Urinary bladder (tissue), 4 donors: ENCODE measurements at places on chromosomes 6 and 20. TPM values are rescaled to one million over a fixed set of nuclear protein-coding genes. Genes with fewer than 3 reads are reported as not detected.

- DNase-seq, result no peak
Measured at GRCh38 chr6:106444777-106445507, 84.4 kb downstream of the CRYBG1 start.

DNA sequence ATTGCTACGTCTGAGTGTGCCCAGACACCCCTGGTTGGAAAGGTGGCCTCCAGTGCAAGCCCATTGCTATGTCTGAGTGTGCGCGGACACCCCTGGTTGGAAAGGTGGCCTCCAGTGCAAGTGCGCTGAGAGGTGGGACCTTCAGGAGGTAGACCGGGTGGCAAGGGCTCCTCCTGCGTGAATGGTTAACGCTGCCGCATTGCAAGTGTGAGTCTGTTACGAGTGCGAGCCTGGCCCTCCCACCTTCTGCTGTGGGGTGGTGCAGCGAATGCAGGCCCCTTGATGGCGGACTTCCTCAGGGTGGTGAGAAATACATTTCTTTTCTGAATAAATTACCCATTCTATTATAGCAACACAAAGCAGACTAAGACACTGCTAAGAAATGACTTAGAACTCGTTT, 208.8 kb downstream of the DLL1 start:
- no peak for DNase-seq

TREM1 gene
- total RNA-seq, result 0.26 TPM

BTN1A1 gene
- total RNA-seq, result 0.16 TPM

DNA sequence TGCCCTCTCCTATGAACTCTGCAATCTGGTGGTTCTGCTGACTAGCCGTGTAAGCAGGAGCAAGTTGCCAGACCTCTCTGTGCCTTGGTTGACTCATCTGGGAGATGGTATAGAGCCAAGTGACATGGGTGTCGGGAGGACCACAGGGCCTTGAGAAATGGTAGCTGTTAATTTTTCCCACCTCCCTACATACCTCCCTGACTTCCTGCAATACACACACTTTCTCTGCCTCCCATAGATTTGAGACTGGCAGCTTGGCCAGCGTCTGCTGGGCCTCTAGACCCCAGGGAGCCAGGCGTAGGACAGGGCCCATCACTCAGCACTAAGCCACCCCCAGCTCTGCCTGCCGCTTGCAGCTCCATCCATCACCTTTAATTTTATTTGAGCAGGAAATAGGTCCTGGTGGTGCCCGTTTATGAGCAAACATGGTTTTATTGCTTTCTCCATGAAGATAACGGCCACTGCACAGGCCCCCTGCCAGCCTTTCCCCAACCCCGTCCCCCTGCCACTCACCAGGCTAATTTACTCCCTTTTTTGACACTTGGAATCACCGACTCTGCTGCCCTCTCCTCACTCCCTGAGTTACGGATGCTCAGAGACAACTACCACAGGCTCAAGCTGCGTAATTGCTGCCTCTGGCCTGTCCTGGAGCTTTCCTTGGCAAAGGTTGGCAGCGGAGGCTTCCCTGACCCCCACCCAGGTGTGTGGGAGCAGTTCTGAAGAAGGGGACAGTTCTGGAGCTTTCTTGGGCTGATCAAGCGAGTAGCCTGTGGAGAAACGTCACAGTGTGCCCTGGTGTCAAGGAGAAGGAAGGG, 11.1 kb downstream of the GLP1R start:
- peak; percentile 14 for DNase-seq

DNA sequence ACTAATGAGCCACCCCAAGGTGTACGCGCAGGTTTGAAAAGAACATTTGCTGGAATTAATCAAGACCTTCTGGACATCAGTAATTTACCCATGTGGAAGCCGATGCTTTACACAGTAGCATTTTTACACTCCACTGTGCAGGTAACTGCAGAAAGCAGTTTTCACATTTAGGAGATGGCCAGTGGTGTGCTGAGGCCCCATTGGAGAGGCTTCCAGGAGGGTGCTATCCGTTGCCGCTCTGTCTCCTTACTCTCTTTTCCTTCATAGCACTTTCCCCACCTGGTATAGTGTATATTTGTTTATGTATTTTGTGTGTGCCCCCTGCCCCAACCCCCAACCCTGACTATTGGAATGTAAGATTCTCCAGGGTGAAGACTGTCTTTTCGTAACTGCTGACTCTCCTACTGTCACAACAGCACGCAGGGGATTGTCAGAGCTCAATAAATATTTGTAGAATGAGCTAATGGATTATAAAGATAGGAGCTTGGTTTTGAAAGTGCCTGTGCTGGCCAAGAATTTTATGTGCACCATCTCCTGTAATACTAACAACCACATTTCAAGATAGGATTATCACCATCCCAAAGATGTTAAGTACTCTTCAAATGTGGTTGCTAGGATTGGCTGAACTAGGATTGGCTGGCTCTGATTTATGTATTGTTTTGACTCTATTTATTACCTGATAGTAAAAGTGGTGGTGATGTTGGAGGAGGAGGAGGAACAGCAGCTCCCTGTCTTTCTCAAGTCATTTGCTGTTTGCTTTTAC, 74.0 kb upstream of the GLP1R start:
- no peak for DNase-seq

DNA sequence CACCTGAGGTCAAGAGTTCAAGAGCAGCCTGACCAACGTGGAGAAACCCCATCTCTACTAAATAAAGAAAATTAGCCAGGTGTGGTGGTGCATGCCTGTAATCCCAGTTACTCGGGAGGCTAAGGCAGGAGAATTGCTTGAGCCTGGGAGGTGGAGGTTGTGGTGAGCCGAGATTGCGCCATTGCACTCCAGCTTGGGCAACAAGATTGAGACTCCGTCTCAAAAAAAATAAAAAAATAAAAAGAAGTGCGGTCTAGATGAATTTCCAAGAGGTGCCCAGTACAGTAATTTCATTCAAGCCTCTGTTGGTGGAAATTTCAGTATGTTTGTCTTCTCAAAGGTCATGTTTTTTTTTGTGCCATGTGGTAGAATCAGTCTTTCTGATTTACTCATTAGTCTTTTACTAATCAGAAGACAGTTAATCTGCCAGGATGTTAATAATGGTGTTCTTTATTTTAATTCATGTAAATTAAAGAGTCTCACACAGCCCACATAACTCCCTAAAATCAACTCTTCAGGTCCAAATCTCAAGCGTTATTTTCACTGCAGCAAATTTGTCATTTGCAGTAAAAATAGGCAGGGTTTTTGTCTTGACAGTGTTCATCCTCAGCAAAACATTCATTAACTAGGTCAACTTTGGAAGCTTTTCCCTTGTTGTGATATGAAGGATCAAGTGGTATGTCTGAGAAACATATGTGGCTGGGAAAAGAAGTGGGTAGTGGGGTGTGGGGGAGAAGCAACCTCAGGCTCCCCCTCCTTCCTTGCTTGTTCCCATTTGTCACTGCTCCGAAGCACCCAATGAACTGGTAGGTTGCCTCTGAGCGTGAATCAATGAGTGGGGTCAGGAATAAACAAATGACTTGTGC, 13.3 kb downstream of the TP53INP2 start:
- no peak for DNase-seq

DNA sequence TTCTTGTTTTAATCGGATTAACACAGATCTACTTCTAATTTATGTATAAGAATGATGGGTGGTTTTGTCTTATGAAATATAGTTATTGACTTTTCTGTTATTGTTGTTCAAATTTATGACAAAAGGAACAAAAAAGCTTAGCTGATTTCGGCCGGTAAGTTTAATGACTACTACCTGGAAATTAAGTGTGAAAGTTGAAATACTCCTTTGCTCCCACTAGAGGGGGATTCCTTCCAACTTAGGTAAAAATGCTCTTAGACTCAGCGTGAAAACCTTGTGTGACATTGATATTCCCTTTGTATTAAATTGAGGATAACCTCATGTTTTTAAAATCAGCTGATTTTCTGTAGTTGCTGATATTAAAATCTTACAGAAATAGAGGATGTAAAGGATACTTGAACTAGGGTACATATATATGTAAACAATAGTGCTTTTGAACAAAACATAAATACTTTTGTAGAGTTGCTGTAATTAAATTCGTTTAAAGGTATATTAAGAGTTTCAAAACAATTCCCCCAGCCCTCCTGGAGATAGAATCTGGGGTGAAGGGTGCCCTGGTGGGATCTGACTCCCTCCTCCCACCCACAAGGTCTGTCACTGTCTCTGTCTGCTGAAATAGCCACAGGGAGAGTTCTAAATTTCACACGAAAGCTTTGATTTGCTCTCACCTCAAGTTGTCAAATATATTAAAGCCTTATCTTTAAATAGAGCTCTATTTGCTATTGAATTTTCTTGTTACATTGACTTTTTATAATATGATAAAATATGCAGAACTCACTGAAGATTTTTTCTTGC, 257.5 kb downstream of the ARID1B start:
- no peak for DNase-seq

OR2H1 gene
- total RNA-seq, result not detected

- DNase-seq, result no peak
Measured at GRCh38 chr6:52155791-52156576, 30.2 kb upstream of the IL17A start.

LKAAEAR1 gene
- not detected for total RNA-seq

GRCh38 chr6:42030585-42031506, 19.5 kb upstream of the TAF8 start:
- no peak for DNase-seq

DEFB124 gene
- total RNA-seq, result not detected

TP53INP2 gene
- 5.8 TPM for total RNA-seq

PXMP4 gene
- total RNA-seq, result 12.2 TPM

DNA sequence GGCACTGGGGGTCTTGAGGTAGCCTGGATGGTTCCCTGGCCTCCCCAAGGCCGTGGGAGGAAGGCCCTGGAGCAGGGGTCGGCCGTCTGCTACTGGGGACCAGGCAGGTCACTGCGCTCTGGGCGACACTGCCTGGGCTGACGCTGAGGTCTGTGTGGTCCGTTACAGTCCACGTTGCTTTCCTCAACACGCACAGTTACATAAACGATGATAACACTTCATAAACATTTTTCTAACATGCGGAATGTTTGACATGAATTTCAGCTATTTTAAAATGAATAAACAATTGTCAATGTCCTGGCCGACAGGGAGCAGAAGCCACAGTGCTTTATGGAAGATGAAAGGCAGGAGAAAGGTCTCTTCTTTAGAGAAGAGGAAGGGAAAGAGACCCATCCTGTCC, 10.2 kb upstream of the RBBP8NL start:
- no peak for DNase-seq

SOX18 gene
- 4.5 TPM for total RNA-seq

GRCh38 chr20:38842558-38842981, 37.1 kb downstream of the PPP1R16B start:
- no peak for DNase-seq

- no peak for DNase-seq
Measured at GRCh38 chr6:69696273-69696672, 100.5 kb downstream of the LMBRD1 start.

- no peak for DNase-seq
Measured at GRCh38 chr6:100186552-100186951, 192.5 kb upstream of the MCHR2 start.

- no peak for DNase-seq
Measured at GRCh38 chr20:3804254-3804751, 8.2 kb downstream of the CDC25B start.

TPBG gene
- 27.0 TPM for total RNA-seq

DNA sequence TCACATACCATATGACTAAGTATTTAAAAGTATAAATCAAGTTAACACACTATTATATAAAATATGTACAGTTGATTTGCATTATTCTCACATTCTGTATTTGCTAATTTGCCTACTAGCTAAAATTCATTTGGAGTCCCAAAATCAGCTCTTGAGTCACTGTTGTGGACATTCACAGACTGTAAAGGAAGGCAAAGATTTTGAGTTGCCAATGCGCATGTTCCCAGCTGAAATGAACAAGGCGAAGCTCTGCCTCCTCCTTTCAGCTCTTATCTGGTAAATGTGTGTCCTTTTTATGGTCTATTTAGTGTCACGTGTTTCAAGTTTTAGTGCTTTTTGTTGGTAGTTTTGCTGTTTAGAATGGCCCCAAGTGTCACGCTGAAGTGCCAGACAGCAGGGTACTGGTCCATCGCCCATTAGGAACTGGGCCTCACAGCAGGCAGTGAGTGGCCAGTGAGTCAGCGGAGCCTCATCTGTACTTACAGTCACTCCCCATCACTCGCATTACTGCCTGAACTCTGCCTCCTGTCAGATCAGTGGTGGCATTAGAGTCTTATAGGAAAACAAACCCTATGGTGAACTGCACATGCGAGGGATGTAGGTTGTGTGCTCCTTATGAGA, 87.2 kb upstream of the ADTRP start:
- DNase-seq, result no peak

- no peak for DNase-seq
Measured at GRCh38 chr6:163489584-163489983, 75.1 kb downstream of the QKI start.

GRCh38 chr6:89527634-89528033, 94.7 kb downstream of the ANKRD6 start:
- no peak for DNase-seq

- no peak for DNase-seq
Measured at GRCh38 chr20:34403063-34403827, 40.2 kb downstream of the ITCH start.

- DNase-seq, result no peak
Measured at GRCh38 chr20:53223626-53224172, 251.5 kb downstream of the TSHZ2 start.

- no peak for DNase-seq
Measured at GRCh38 chr20:54093423-54094267, 23.3 kb upstream of the BCAS1 start.

DNA sequence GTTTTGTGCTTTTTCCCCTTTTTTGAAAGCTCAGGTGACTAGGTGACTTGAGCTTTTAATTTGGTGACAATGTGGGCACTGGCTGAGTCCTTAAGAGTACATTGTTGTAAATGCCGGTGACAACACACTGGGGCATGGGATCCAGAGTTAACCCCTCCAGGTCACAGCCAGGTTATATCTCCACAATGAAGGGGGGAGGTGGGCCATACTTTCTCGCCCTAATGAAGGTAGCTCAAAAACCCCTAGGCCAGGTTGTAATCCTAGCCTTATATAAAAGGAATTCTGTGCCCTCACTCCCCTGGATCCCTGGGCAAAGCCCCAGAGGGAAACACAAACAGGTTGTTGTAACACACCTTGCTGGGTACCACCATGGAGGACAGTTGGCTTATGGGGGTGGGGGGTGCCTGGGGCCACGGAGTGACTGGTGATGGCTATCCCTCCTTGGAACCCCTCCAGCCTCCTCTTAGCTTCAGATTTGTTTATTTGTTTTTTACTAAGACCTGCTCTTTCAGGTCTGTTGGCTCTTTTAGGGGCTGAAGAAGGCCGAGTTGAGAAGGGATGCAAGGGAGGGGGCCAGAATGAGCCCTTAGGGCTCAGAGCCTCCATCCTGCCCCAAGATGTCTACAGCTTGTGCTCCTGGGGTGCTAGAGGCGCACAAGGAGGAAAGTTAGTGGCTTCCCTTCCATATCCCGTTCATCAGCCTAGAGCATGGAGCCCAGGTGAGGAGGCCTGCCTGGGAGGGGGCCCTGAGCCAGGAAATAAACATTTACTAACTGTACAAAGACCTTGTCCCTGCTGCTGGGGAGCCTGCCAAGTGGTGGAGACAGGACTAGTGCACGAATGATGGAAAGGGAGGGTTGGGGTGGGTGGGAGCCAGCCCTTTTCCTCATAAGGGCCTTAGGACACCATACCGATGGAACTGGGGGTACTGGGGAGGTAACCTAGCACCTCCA, 2.2 kb upstream of the VEGFA start:
- no peak for DNase-seq

- DNase-seq, result no peak
Measured at GRCh38 chr6:35489995-35490791, 6.7 kb downstream of the TEAD3 start.

- DNase-seq, result no peak
Measured at GRCh38 chr6:114276783-114277182, 66.0 kb downstream of the HS3ST5 start.
